ENCODE measurements at places on chromosomes 12 and 14. TPM values are rescaled to one million over a fixed set of nuclear protein-coding genes. Genes with fewer than 3 reads are reported as not detected.

GRCh38 chr14:100534528-100535286, 52.5 kb downstream of the BEGAIN start:
- H3K27ac ChIP-seq, result no peak overlapping the region
- peaks cover 7% of the 10 kb centered on the region for H3K4me1 ChIP-seq
- no peak overlapping the region for H3K4me3 ChIP-seq
- no peaks in the 10 kb centered on the region for H3K36me3 ChIP-seq

Gene SRGAP1
- 0.05 TPM for total RNA-seq

Gene SIX4
- 1.1 TPM for total RNA-seq

Gene KCNA5
- total RNA-seq, result not detected

- H3K4me1 ChIP-seq, result peaks cover 16% of the 10 kb centered on the region
- no peaks in the 10 kb centered on the region for H3K36me3 ChIP-seq
- DNase-seq, result no peak
- no peaks in the 10 kb centered on the region for H3K27me3 ChIP-seq
- H3K4me3 ChIP-seq, result no peak overlapping the region
Observed at GRCh38 chr12:90090929-90091651, 382.5 kb upstream of the ATP2B1 start.

DNA sequence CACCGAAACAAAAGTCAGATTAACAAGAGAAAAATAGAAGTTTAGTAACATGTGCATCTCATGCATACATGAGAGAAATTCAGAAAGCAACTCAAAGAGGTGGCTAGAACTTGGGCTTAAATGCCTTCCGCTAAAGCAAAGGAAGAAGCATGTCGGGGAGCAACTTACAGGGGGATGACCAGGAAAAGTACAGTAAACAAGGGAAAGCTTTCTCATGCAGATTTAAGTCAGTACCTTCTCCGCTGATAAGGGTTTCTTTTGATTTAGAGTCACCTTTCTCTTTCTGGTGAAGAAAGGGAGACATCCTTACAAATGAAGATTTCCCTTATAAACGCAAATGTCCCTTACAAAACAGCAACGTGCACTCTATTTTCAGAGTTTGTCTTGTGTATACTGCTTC, 6.0 kb upstream of the RNASE6 start:
- no peak for DNase-seq
- no peaks in the 10 kb centered on the region for H3K36me3 ChIP-seq
- peaks cover 7% of the 10 kb centered on the region for H3K27me3 ChIP-seq
- no peaks in the 10 kb centered on the region for H3K4me1 ChIP-seq
- H3K27ac ChIP-seq, result no peak overlapping the region

Gene MAP3K9
- 3.5 TPM for total RNA-seq

- no peak for DNase-seq
- H3K27ac ChIP-seq, result no peak overlapping the region
- H3K4me3 ChIP-seq, result no peak overlapping the region
Observed at GRCh38 chr12:62372825-62373224, 93.8 kb upstream of the MON2 start.

DNA sequence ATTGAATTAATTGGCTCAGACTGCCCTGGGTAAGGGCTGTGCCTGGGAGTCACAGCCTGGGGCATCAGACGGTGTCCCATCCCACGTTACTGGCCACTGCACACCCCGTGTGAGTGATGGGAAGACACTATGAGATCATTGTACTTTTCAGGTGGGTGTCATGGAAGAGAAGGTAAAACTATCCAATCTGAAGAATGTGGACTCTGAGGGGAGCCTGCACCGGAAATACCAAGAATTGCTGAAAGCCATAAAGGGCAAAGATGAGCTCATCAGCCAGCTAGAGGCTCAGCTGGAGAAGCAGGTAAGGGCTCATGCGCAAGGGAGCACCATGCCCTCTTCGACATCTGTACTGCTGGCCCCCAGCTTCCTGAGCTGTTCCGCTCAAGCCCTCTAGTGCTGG, 24.0 kb downstream of the PLEKHH1 start:
- H3K27ac ChIP-seq, result no peak overlapping the region
- DNase-seq, result no peak
- peaks cover 8% of the 10 kb centered on the region for H3K27me3 ChIP-seq
- H3K4me3 ChIP-seq, result no peak overlapping the region
- H3K4me1 ChIP-seq, result no peaks in the 10 kb centered on the region
- H3K36me3 ChIP-seq, result no peaks in the 10 kb centered on the region

DNA sequence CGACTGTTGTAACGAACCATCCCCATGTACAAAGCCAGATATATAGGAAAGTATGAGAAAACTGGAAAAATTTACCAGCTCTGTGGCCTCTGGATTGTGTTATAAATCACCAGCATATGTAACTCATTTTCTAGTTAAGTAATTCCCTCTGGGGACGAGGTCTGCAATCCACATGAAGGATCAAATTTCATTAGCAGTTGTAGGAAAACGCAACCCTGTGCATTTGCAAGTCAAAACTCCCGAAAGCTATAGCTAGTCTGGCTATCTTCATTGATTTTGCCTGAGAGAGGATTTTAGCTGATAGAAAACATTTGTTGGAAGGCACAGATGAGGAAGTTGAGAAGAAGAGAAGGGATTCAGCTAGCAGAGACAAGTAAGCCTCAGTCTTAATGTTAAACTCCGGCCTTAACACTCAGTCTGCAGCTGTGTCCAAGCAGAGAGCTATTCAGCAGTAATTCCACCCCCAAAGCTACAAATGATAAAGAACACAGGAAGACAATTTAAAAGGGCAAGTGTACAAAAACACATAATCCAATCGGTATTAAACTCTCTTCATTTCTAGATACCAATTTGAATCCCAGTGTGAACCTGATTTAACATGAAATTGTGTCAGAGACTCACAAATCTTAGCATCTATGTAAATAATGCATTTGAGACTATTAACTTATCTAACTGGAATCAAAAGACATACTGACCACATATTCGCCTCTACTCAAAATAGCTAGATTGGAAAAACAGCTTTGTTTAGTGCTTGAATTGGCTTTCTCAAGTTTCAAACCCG, 54.2 kb upstream of the CERS5 start:
- peaks cover 11% of the 10 kb centered on the region for H3K4me1 ChIP-seq
- peaks cover 7% of the 10 kb centered on the region for H3K36me3 ChIP-seq
- no peaks in the 10 kb centered on the region for H3K27me3 ChIP-seq
- no peak overlapping the region for H3K4me3 ChIP-seq
- H3K27ac ChIP-seq, result no peak overlapping the region

DNA sequence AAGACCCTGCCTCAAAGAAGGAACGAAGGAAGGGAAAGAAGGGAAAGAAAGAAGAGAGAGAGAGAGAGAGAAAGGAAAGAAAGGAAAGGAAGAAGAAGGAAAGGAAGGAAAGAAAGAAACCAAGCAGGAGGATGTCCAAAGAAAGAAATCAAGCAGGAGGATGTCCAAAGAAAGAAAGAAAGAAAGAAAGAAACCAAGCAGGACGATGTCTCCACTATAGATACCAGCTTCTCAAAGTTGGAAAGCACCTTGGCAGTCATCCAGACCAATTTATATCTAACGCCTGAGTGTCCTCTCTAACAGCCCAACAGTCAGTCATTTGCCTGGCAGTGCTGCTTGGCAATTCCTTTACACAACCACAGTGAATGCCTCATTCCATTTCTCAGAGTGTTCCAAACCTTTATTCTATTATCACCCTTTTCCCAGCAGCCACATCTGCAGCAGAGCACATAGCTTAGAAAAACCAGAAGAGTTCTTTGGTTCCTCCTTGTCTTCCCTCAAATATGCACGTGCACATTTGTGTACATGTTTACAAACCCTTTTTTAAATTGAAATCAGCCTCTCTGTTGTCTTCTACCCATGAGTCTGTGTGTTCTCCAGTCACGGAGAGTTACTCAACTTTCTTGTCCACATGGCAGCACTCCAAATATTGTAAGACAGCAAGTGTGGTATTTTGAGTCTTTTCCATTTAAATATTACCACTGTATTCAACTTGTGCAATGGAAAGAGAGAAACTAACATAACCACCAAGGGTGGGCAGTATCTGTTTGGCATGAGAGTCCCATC, 138.4 kb downstream of the STXBP6 start:
- peaks cover 22% of the 10 kb centered on the region for H3K27me3 ChIP-seq
- H3K36me3 ChIP-seq, result no peaks in the 10 kb centered on the region
- H3K27ac ChIP-seq, result no peak overlapping the region
- no peak overlapping the region for H3K4me3 ChIP-seq

DNA sequence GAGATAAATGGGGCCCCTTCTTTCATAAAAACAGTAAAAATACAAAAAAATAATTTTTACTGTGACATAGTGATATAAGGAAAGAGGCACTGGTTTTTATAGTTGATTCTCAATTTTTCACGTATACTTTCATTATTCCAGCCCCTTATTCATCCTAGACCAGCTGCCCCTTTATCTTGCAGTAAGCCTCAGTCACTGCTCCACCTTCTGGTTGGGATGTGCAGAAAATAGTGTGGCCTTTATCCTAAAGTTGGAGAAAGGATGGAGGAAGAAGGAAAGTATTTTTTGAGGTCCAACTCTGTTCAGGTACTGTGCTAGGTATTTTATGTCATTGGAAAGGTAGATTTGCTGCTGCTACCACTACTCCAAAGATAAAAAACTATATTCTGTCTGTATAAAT, 172.7 kb downstream of the ANO6 start:
- no peaks in the 10 kb centered on the region for H3K27me3 ChIP-seq
- no peak for DNase-seq

- H3K4me1 ChIP-seq, result peaks cover 19% of the 10 kb centered on the region
- H3K36me3 ChIP-seq, result no peaks in the 10 kb centered on the region
- no peak overlapping the region for H3K27ac ChIP-seq
- no peak overlapping the region for H3K4me3 ChIP-seq
- no peak for DNase-seq
- H3K27me3 ChIP-seq, result no peaks in the 10 kb centered on the region
Observed at GRCh38 chr14:35342489-35343010, 50.4 kb downstream of the PSMA6 start.

Gene RDH5
- total RNA-seq, result 4.2 TPM

- DNase-seq, result peak; percentile 69
- no peaks in the 10 kb centered on the region for H3K36me3 ChIP-seq
- H3K27me3 ChIP-seq, result peaks cover 13% of the 10 kb centered on the region
- H3K27ac ChIP-seq, result no peak overlapping the region
- peak overlapping the region; percentile 72 for H3K4me3 ChIP-seq
- H3K4me1 ChIP-seq, result peaks cover 9% of the 10 kb centered on the region
Observed at GRCh38 chr12:52879394-52880351, 25.2 kb downstream of the KRT8 start.

DNA sequence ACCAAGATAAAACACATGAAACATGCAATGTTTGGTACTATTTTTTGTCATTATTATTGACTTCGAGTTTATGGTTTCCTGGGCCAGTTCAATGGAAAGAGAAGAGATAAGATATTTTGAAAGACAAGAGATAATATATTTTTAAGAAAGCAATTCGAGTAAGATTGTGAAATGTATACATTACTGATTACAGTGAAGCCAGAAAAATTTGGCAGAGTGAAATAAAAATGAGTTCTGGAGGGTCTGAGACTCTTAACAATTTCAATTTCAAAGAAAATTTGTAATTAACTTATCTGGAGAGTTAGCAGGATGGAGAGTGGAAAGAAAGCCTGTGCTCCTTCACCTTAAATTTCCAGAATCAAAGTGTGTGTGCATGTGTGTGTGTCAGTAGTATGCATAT, 17.3 kb downstream of the CCER1 start:
- no peak overlapping the region for H3K27ac ChIP-seq
- H3K27me3 ChIP-seq, result peaks cover 4% of the 10 kb centered on the region
- DNase-seq, result no peak
- H3K4me1 ChIP-seq, result no peaks in the 10 kb centered on the region

GRCh38 chr12:58425481-58426392, 484.4 kb downstream of the ATP23 start:
- peak overlapping the region; percentile 87 for H3K27ac ChIP-seq
- H3K4me1 ChIP-seq, result peaks cover 43% of the 10 kb centered on the region

GRCh38 chr12:47939009-47939601, 24.3 kb upstream of the TMEM106C start:
- no peaks in the 10 kb centered on the region for H3K36me3 ChIP-seq
- no peak overlapping the region for H3K27ac ChIP-seq
- H3K27me3 ChIP-seq, result peaks cover 20% of the 10 kb centered on the region
- no peak for DNase-seq
- no peak overlapping the region for H3K4me3 ChIP-seq
- peaks cover 9% of the 10 kb centered on the region for H3K4me1 ChIP-seq

Gene BICDL1
- 140 TPM for total RNA-seq

DNA sequence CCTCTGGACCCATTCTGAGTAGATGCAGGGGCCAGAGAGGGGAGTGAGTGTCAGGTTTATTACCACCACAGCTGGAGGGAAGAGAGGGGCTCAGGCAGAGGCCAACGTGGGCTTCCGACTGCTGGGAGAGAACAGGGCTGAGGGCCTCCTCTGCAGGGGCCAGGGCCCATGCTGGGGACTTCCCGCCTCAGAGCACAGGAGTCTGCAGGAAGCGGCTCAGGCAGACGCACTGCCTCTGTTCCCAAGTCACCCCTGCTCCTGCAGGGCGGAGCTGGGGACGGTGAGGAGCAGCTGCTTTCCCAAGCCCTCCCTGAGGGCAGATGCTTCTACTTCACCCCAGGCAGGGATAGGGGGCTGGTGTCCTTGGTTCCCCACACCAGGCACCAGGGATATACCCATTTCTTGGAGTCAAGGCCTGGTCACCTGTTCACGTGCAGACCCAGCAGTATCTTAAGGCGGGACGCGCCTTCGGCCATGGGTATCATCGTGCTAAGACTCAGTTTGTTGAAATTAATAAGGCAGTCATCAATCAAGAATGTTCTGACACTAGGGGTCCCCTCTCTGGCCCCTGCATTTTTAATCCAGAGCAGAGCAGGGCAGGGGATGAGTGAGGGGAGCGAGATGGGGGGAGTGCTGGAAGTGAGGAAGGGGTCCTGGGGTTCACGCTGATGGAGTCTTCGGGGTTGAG, 100.0 kb downstream of the PIWIL1 start:
- DNase-seq, result no peak
- no peak overlapping the region for H3K27ac ChIP-seq
- H3K36me3 ChIP-seq, result no peaks in the 10 kb centered on the region
- H3K27me3 ChIP-seq, result no peaks in the 10 kb centered on the region

GRCh38 chr14:22375321-22375930, 213.6 kb downstream of the DAD1 start:
- no peaks in the 10 kb centered on the region for H3K4me1 ChIP-seq
- H3K27me3 ChIP-seq, result no peaks in the 10 kb centered on the region
- H3K4me3 ChIP-seq, result no peak overlapping the region
- DNase-seq, result no peak
- no peaks in the 10 kb centered on the region for H3K36me3 ChIP-seq

DNA sequence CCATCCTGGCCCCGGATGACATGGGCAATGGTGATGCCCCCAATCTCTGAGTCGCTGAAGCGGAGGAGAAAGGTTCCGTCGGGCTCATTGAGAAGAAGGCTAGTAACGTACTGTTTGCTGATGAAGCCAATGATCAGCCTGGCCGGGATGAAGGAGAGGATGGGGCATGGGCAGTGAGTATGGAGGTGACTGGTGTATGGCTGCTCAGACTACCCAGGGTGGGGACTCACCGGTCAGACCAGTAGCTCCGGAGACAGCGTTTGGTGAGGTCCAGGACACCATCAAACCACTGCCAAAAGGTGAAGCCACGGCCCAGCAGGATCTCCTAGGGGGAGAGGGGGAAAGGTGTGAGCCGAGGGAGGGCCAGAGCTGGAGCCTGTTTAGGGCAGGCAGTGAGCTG, 10.9 kb downstream of the NAB2 start:
- H3K27me3 ChIP-seq, result no peaks in the 10 kb centered on the region
- H3K4me1 ChIP-seq, result peaks cover 18% of the 10 kb centered on the region
- H3K36me3 ChIP-seq, result peaks cover 56% of the 10 kb centered on the region
- DNase-seq, result no peak
- no peak overlapping the region for H3K27ac ChIP-seq

Gene BMP4
- total RNA-seq, result not detected

Gene SELPLG
- 51.9 TPM for total RNA-seq

Gene ANHX
- not detected for total RNA-seq
